ENCODE measurements at places on chromosomes 12 and 14. TPM values are rescaled to one million over a fixed set of nuclear protein-coding genes. Genes with fewer than 3 reads are reported as not detected.

DNA sequence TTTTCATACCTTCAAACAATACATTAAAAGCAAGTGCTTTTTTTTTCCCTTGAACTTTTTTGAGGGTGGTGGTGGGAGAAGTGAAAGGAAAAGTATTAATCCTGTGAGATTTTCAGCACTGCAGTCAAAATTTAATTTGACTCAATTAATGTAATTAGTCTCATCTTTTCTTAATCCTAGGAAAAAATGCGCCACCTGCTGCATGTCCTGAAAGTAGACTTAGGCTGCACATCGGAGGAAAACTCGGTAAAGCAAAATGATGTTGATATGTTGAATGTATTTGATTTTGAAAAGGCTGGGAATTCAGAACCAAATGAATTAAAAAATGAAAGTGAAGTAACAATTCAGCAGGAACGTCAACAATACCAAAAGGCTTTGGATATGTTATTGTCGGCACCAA is 52.2 kb downstream of the SPATA7 start:
- no peak for DNase-seq

GRCh38 chr12:41286426-41286825 is 98.3 kb downstream of the PDZRN4 start:
- no peak for DNase-seq

DNA sequence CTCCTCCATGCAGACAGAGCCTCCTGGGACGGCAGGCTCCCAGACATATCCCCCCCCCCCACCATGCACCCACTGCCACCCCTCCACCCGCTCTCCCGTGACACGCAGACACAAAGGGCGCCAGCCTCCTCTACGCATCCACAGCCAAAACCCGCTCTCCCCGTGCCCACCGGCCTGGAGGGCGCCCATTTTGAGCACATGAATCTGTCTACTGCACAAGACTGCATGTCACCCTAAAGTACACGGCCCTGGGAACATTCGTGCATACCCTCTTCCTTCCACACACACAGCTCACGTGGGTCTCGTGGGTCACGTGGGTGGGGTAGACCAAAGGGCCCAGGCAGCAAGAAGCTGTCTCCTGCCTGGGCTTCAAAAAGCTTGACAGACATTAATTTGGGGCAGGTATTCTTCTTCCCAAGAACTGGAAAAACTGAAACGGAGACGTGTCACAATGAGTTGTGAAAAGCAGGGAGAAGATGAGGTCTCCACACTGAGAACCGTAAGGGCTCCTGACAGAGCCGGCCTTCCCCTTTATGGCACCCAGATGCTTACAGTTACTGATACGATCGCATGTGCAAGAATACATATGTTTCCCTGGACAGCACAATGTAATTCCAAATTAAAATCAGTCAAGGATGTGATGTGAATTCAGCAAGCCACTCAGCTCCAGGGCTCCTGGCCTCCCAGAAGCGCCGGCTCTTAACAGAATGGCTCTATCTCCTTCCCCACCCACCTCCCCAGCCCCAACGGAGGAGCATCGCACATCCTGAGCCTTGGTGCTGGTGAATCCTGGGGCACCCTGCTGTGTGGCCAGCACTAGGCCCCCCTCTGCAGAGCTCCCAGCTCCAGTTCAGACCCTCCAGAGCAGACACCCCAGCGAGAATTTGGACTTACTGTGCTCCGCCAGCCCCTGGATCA is 1.9 kb downstream of the TGFB3 start:
- DNase-seq: no peak

DNA sequence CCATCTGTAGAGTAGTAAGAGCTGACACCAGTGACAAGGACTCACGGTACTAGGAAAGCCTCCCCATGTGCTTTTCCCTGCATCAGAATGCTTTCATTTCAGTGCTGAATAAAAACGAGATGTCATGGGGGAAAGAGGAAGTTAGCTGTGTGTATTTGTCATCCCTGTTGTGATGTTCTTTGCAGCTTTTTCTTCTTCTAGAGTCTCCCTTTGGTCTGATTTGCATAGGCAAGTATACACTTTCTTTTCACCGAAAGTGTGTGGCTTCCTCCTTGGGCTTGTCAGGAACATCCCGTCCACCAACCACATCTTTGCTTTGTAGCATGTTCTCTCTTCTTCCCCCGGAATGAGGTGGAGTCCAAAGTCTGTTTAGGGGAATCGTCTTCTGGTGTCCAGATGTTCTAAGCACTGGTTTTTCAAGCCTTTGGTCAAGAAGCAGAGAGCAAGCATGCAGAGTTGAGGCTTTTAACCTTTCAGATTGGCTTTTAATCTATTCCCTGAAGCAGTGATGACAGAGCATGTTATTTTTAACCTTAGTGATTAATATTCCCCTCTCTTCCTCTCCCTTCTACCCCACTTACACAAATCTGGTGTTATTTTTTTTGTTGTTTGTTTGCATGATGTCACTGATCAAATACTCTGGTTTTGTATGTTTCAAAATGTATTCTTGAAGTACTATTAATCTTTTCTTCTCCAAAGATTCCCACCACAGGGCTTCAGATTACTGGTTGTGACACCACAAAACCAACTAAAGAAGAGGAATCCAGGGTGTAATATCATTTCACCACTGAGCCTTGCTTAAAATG is 163.4 kb downstream of the SAMD4A start:
- DNase-seq: peak; percentile 91

GRCh38 chr12:2382370-2383155 is 329.8 kb downstream of the CACNA1C start:
- DNase-seq: no peak

DNA sequence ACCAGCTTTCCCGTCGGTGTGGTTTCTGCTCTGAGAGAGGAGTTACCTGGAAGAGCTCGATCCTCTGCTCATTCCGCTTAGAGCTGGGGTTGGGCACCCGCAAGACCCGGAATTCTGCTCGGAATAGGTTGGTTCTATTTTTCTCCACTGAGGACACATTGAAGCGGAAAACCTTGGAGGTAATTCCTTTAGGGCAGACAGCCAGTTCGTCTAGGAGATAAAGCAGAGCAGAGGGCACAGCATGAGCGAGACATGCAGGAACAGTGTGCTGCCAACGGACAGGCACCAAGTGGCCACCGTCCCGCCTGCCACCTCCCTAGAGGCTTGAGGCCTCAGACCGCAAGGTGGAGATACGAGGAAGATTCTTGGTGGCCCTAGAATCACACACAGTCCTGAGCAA is 10.3 kb downstream of the TGFB3 start:
- no peak for DNase-seq

DNA sequence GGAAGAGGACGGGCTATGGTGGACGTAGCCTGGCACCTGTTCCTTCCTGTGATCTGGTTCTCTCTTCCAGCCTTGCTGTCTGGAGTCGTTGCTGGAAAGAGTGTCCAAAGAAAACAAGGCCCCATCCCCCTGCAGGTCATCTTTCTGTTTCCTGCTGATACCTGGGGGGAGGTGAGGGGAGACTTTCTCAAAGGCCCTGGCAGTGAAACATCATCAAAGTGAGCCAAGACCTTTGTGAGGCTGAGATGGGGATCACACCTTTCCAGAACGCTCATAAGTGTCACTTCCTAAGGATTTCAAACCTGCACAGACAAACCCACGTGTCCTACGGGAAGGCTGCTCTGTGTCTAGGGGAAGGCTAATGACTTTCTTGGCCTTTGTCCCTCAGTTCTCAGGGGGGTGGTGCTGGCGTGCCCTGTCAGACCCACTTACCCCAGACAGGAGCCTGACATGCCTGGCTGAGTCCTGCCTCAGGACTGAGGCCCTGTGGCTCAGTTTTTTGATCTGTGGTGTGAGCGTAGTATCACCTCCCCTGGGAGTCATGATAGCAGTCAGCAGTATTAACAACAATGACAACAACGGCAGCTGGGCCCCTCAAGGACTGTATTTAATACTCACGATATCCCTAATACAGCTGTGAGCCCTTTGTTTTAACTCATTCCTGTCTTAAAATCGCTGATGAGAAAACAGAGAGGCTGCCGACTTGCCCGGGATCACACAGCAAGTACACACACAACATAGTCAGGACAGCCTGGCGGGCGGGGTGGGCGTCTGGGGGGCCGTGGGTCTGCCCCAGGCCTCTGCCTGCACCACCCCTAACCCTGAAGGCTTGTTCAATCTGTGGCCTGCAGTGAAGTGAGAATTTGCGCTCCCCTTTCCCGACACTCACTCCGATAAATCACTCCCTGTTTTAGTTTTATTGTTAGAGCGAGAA is 235.2 kb downstream of the SLC41A2 start:
- DNase-seq: no peak

DNA sequence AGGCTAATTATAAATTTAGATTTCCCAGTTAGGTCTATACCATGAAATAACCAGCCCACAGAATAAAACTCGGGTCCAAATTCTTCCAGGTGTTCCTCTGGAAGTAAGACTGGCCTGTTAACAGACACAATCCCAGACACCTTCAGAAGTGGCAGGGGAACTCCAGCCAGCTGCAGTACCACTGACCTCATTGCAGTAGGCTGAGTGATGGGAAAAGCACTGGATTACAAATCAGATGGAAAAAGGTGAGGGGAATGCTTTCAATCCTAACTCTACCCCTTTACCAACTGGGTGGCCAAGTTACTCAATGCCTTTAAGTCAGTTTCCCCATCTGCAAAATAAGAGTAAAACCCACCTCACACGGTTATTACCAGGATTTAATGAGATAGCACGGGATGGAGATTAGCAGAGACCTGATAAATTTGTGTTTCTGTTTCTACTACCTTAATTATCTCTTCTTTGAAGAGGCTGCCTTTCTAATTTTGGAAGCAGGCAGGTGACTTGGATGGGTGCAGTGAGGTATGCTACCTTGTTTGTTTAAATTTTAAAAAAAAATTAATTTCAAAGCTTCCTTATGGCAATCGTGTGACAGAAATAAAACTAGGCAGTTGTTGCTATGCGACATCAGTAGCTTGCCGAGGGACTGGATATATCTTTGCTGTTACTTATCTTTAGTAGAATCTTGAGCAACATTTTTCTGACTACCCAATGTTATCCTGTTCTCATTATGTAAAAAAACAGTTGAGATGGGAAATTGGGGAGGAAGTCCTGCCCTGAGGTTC is 167.3 kb upstream of the GRIN2B start:
- no peak for DNase-seq

GRCh38 chr12:109709401-109709991 is 4.1 kb upstream of the FAM222A start:
- no peak for DNase-seq

DNA sequence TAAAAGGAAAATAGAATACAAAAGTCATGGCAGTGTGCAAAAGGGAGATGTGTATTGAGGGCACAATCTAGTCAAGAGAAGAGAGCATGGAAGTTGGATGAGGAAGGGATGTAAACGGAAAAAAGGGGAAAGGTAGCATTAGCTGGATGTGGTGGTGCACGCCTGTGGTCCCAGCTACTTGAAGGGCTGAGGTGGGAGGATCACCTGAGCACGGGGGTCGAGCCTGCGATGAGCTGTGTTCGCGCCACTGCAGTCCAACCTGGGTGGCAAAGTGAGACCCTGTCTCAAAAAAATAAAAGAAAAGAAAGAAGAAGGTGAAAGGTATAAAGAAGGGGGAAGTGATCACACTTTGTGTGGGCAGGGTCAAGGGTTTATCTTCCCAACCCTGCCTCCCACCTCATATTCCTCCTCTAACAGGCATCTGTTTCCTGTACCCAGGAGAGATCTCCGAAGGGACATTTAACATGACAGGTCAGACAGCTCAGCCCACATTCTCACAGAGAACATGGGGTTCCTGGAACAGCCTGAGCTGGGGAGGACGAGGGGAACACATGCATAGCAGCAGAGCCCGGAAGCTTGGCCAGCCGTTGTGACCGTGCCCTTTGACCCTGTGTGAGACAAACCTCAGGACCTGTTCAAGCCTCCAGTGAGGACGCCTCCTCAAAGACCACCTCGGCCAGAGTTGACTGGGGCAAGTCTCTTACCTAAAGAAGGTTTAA is 8.9 kb downstream of the RNASE11 start:
- DNase-seq: no peak

- no peak for DNase-seq
These were observed 84.7 kb downstream of the GPATCH2L start for GRCh38 chr14:76236172-76237130.

GRCh38 chr12:13780453-13780852 is 200.9 kb downstream of the GRIN2B start:
- DNase-seq: no peak

DNA sequence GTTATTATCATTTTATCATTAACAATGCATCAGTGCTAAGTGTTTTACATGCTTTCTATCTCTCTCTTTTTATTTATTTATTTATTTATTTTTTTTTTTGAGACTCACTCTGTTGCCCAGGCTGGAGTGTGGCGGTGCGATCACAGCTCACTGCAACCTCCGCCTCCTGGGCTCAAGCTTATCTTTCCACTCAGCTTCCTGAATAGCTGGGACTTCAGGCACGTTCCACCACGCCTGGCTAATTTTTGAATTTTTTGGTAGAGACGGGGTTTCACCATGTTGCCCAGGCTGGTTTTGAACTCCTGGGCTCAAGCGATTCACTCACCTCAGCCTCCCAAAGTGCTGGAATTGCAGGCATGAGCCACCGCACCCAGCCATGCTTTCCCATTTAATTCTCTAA is 3.9 kb upstream of the BTG1 start:
- DNase-seq: no peak

DNA sequence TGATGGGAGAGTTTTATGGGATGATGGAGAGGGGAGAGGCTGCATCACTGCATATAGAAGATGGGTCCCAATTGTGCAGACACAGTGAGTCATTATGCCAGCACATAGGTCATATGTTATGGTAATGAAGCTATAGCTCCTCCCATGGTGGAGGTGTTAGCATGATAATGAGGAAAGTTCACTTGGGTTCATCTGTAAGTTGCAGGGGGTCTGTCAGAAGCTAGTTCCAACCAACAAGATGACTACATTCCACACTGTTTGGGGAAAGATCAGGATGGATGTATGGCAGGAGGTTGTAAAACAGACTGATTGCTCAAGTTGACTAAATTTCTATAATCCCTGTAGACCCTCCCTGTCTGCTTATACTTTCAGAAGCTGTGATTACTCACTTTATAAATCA is 561.3 kb downstream of the C12orf50 start:
- DNase-seq: no peak

- DNase-seq: no peak
These were observed 10.6 kb downstream of the DDX54 start for GRCh38 chr12:113174461-113175384.

DNA sequence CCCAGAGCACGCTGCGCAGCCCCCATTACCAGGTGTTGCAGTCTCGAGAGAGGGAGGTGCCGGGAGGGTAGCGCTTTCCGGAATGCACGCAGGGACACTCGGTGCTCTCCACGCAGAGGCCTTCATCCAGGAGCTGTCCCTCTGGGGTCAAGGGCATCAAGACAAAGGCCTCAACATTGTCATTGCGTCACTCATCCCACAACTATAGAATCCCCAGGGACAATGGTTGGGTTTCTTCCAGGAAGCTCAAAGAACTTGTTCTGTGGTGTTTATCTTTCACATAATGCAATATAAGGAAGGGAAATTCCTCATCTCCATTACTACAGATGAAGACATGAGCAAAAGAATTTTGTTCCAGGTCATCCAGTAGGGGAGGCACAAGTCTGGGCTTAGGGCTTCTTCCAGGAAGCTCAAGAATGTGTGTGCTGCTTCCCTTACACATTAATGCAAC is 52.1 kb downstream of the VWF start:
- no peak for DNase-seq

GRCh38 chr14:63986789-63987533 is 134.2 kb downstream of the SYNE2 start:
- DNase-seq: peak; percentile 4

The KRT83 gene
- 0.07 TPM for polyA plus RNA-seq

The FAM186B gene
- 0.12 TPM for polyA plus RNA-seq

The APOF gene
- polyA plus RNA-seq: not detected

The SHMT2 gene
- 299 TPM for polyA plus RNA-seq

The KRT74 gene
- polyA plus RNA-seq: not detected

The TRHDE gene
- polyA plus RNA-seq: 17.1 TPM

The KLRC3 gene
- not detected for polyA plus RNA-seq

The ACSM4 gene
- not detected for polyA plus RNA-seq

The ARHGAP9 gene
- polyA plus RNA-seq: 0.98 TPM

The GALNT4 gene
- 4.2 TPM for polyA plus RNA-seq

The PTPRO gene
- 0.60 TPM for polyA plus RNA-seq

All from BJ (cell line).